ENCODE measurements at places on chromosomes 3 and 15. TPM values are rescaled to one million over a fixed set of nuclear protein-coding genes. Genes with fewer than 3 reads are reported as not detected.

Gene SEMA3B
- 3.2 TPM for total RNA-seq

Gene REC114
- not detected for total RNA-seq

Gene CEMIP
- total RNA-seq: 4.7 TPM

Gene EPB42
- not detected for total RNA-seq

Gene LIPH
- total RNA-seq: 8.2 TPM

Gene SEMA6D
- 6.4 TPM for total RNA-seq

Gene ANKRD63
- not detected for total RNA-seq

Gene HTR3E
- total RNA-seq: not detected

Gene AGBL1
- 0.91 TPM for total RNA-seq

Measured in lower leg skin (tissue), 4 donors.